Uterus (tissue), 4 donors: ENCODE measurements at places on chromosomes 4 and X. TPM values are rescaled to one million over a fixed set of nuclear protein-coding genes. Genes with fewer than 3 reads are reported as not detected.

- DNase-seq = no peak
Observed at GRCh38 chr4:24748758-24749350, 46.5 kb upstream of the SOD3 start.

DNA sequence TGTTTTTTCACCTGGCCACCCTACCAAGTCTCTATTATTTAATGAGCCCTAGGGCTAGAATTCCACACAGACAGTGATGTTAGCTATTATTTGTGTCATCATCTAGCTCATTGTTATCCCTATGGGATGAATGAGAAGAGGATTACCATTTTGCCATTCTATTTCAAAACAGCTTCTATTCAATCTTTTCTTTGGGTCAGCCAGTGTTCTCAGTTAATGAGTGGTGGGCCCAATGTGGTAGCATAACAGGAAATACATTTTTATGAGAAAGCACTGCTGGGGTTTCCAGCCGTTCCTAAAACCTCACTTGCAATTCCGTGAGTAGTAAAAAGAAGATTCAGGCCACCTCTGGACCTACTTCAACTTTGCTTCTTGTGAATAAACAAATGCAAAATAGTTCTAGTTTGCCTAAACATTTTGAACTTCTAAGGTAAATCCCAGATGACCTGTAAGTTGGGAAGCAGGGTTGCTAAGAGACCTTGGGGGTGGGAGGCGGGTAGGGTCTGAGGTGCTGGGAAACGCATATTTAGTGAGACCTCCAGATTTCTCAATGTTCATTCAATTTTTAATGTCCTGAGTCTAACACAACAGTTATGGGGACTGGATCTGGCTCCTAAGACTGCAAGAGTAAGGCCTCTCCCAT, 24.8 kb upstream of the CYP2U1 start:
- no peak for DNase-seq

GRCh38 chr4:2411786-2412510, 6.5 kb downstream of the ZFYVE28 start:
- no peak for DNase-seq

DNA sequence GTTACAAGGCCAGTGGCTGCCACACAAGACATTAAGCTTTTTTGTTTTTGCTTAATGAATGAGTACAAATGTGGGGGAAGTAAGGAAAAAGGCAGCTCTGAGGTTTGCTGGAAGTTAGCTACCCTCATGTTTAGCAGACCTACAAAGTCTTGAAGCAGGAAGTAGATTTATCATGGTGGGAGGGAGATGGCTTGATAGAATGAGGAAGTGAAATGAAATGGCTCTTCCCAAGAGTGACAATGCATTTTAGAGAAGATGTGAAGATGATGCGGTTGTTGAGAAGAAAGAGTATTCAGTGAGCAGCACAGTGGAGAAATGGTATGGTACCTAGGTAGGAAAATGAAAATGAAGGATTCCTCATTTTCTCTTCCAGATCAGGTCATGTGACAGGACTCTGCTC, 108.0 kb downstream of the SLIT2 start:
- DNase-seq = no peak

GRCh38 chr4:67746797-67747495, 7.2 kb downstream of the GNRHR start:
- no peak for DNase-seq

- peak; percentile 78 for DNase-seq
Observed at GRCh38 chr4:7904952-7905915, 34.4 kb downstream of the AFAP1 start.

DNA sequence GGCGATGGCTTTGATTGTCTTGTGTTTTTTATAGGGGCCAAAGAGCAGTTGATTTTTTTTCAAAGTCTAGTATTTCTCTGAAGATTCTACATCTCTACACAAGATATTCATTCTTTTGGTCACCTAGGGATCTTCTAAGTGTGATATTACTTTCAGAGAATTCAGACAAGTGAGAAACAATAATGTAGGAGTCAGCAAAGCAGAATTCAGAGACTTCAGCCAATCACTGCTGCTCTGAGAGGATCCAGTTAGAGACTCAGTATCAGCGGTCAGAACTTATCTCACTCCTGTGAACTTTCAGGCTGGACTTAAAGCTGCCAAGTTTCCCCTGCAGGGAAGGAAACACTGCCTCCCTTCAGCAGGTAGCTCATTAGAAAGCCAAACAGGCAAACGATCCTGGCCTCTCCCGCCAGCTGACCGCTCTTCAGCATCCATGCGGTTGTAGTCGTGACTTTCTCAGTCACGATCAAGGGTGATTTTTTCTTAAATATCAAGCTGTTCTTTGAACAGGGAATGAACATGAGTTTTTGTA, 59.2 kb downstream of the NSUN7 start:
- DNase-seq = no peak

DNA sequence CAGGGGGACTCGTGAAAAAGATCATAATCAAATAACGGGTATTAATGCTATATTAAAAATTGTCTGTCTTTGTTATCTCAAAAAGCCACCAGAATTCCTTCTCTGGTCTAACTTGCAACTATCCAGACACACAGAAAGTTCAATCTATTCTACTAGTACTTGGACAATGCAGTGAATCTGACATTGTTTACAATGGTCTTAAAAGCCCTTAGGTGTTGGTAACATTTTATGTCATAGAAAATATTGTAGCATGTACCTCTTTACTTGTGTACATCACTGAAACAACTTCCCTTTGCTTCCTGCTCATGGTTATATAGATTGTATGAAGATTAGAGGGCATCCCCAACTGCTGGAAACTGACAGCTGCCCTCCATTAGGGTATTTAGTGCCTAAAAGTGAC, 71.1 kb upstream of the PPP3CA start:
- DNase-seq = no peak

GRCh38 chr4:99886146-99886545, 8.1 kb downstream of the LAMTOR3 start:
- no peak for DNase-seq

DNA sequence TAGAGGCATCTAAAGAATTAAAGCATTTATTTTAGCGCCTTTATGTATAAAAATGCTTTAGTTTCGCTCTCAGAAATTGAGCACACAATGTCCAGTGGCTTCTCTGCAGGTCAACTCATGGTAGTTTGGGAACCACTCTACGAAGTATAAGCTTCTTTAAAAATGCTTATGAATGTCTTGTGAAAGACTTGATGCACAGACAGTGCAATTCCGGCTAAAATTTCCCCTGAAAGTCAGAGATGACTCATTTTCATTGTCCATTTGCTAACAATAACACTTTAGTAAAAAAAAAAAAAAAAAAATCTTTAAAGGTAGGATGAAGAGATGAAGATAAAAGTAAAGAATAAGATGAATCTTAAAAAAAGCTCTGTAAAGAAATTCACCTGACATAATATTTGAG, 117.2 kb downstream of the PDHA2 start:
- no peak for DNase-seq

- peak; percentile 66 for DNase-seq
Observed at GRCh38 chr4:99202536-99202935, 16.5 kb downstream of the ADH6 start.

- DNase-seq = no peak
Observed at GRCh38 chr4:139901531-139902320, 236.1 kb downstream of the MGST2 start.

DNA sequence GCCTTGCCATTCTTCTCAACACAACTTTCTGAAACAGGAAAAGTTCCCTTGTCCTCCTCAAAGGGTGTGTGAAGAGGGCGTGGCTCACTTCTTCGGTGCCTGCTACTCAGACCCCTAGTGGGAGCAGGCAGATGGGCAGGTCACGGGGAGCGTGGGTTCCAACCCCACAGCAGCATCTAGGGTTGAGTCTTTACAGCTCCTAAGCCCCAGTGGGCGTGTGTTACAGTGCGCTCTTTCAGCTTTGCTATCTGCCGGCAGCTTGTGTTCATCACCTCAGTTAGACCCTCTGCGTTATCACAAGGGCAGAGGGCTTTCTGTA, 57.5 kb upstream of the KLF3 start:
- no peak for DNase-seq

DNA sequence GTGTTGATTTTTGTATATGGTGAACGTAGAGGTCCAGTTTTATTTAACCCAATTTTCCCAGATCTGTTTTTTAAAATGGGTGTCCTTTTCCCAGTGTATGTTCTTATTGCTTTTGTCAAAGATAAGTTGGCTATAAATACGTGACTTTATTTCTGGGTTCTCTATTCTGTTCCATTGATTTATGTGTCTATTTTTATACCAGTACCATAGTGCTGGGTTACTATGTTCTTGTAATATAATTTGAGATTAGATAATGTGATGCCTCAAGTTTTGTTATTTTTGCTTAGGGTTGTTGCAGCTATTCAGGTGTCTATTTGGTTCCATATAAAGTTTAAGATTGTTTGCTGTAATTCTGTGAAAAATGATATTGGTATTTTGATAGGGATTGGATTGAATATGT, 749.1 kb upstream of the GRIA3 start:
- DNase-seq = no peak

- DNase-seq = no peak
Observed at GRCh38 chrX:23341452-23341851, 6.8 kb downstream of the PTCHD1 start.

- DNase-seq = no peak
Observed at GRCh38 chrX:8403988-8404387, 60.6 kb upstream of the VCX3B start.

- DNase-seq = no peak
Observed at GRCh38 chrX:106397788-106398538, 213.8 kb upstream of the RADX start.

DNA sequence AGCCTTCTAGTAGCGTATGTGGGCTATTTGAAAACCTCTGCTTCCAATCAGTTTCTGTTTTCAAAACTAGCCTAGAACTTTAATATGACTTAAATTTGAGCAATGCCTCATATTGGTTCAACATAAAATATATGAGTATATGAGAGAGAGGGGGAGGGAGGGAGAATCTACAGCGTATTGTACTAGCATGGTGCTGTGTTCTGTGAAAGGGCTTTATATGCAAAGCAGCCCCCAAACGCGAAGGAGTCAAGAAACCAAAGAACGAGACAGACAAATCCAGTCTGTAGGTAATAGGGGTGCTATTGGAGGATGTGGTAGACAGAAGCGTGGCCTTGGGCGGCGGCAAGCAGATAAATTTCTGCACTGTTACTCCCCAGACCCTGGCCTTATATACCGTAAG, 784 bp upstream of the ANXA5 start:
- DNase-seq = no peak

DNA sequence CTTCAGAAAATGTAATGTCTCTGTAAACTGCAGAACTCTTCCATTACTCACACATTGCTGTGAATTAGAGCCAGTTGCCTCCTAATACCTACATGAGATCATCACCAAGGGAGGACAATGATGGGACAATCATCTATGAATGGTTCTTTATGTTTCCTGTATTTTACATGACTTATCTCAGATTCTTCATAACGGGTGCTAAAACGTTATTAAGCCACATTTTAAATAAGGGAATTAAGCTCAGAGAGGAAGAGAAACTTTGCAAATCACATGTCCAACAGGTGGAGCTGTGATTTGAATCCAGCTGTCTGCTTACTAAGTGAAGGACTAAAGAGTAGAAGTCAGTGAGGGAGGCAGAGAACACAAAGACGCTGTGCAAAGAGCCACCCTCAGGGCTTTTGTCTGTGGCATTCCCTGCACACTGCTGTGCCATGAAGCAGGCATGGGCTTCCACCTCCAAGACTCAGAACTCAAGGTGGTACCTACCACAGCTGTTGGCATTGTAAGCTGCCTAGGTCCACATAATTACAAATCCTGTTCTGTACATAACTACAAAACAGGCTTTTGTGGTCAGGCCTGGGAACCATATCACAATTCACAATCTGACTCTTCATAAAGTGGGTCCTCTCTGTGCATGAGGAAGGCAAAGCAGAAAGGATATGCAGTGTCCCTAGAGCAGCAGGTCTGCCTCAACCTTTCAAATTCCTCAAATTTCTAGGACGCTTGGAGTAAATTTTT, 12.8 kb downstream of the TBC1D9 start:
- no peak for DNase-seq

GRCh38 chr4:93751411-93751810, 77.1 kb upstream of the ATOH1 start:
- no peak for DNase-seq

DNA sequence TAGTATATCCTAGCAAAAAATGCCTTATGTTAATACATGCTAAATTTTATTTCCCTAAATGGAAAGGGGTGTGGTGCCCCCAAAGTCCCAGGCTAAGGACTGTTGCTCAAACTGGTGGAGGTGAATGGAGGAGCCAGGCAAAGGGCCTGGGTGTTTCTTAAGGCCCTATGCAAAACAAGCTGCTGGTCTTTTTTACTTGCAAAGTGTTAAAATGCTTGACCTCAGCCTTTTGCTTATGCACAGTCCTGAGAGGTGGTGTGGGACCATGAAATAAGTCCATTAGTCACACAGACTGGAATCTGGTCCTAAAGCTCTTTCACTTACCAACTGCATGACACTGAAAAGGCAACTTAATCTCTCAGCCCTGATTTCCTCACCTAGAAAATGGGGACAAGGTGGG, 223.5 kb upstream of the MBNL3 start:
- no peak for DNase-seq

The RRH gene
- 1.5 TPM for total RNA-seq

The CYP2U1 gene
- 32.0 TPM for total RNA-seq

The TLL1 gene
- 15.6 TPM for total RNA-seq

The TCEAL2 gene
- 0.51 TPM for total RNA-seq

The GAGE1 gene
- not detected for total RNA-seq

The SYP gene
- not detected for total RNA-seq

The HAUS3 gene
- 29.9 TPM for total RNA-seq
